Activated CD4-positive, alpha-beta T cell treated with anti-CD3 and anti-CD28 coated beads for 1 hour (primary cell): ENCODE measurements at places on chromosomes 11 and 22.

DNA sequence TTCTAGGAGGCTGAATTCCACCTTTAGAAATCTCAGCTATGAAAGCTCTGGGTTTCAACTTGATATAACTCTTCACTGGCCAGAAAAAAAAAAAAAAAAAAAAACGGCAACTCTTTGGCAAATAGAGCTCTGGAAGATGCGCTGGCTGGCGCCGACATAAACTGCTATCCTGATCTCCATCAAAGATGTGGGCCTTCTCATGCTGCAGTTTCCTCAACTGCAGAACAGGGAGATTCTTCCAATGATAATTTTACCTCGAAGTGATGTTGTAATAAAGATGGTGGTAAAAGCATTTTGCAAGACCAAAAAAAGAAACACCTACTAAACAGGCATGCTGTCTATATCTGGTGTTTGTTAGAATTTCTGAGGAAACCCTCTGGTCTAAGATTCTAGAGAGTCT, 20.3 kb downstream of the FLI1 start:
- no peak for DNase-seq

DNA sequence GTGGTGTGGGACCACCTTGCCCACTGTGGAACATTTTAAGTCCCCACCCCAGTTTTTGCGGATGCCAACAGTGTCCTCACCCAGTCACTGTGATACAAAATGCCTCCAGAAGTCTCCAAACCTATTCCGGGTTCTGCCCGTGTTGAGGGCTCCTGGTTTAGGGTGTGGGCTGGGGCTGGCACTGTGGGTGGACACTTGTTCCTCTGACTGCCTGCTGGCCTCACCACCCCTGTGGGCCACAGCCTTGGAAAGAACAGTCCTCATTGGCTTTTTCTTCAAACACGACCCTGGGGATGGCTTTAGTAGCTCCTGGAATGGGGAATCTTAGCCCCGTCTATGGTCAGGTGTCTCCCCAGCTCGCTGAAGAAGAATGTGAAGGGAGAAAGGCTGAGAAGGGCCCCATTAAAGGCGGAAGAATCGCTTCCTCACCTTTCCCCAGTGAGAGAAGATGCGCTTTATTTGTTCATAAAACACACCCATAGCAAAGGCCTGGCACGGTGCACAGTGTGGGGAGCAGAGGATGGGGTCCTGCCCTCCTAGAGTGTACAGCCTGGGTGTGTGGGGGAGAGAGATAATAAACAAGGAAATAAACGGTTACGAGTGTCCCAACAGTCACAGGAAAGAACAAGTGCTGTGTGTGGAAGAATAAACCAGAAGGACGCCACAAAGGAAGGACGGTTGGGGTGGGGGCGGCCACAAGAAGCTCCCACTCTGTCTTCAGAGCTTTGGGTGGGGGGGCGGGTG, 91.6 kb upstream of the SLC22A12 start:
- DNase-seq, result no peak

- DNase-seq, result no peak
These were observed 20.0 kb downstream of the CALCB start for GRCh38 chr11:15093432-15093831.

DNA sequence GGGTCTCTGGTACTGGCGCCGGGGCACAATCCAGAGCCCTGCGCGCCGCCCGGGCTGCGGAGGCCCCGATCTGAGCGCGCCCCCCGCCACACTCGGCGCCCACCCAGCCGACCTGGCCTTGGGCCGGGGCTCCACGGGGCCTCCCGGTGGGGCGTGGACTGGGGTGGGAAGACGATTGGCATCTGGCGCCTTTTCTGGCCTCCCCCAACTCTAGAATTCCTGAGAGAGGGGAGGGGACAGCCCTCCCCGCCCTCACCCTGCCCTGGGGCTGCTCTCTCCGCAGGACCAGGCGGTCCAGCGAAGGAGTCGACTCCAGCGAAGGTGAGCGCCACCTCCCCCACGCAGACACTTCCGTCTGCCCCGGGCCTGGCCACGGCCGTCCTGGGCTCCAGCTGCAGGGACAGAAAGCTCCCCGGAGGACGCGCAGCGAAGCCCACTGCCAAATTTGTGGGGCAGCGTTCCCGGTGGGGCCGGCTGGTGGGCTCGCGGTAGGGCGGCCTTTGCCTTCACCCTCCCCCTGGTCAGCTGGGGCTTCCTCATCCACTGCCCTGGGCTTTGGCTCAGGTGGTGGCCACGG, 593 bp downstream of the SSH3 start:
- DNase-seq, result no peak

DNA sequence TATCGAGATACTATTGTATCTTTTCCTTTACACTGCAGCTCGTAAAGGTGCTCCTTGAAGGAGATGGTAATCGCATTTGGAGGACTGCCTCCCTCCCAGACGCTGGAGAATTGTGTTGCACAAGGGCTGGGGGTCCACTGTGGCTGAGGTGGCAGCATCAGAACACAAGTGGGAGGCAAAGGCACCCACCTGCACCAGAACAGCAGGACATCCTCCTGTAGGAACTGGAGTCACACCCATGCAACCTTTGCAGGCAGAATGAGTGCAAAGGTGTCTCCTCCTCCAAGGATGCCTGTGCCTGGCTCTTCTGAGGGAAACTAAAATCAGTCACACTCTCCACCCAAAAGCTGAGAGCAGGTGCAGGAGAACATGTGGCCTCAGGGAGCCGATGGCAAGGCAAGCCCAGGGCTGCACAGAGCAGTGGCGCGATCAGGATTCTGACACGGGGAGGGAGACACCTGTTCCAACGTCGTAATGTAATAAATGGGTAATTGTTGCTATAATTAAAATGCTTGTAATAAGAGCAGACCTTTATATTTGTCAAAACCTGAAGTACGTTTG, 1501.4 kb downstream of the TBC1D22A start:
- DNase-seq, result no peak

- no peak for DNase-seq
These were observed 326.5 kb downstream of the BUD13 start for GRCh38 chr11:116446048-116446941.

GRCh38 chr11:67656278-67656922, 5.9 kb upstream of the ACY3 start:
- DNase-seq, result no peak

DNA sequence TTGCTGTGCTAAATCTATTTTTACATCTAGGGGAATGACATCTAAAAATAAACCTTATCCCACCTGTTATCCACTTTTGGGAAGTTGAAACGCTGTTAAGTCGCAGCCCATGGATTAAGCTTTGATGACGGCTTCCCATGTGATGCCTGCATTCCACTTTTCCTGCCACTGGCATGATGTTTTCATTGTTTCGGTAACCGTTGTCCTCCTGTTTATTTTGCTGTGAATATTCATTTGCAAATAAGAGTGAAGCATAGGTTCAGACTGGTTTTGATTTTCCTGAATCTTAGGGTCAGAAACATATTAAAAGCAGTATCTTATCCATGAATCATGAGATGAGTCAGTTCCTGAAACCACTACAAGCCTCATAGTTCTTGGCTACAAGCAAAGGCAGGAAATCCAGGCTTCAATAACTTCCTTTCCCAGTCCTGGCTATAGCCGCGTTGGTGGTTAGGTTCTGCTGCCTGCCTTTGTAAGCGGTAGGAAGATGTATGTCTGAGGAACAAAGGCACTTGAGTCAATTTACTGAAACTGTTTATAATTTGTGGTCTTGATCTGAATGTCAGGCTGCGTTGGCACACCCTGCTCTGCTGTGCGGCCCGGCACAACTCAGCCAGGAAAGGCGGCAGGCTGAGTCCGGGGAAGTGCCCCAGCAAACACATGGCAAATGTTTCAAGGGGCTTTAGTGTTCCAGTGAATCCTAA, 19.4 kb downstream of the TEAD1 start:
- DNase-seq, result no peak

GRCh38 chr11:35412285-35412684, 7.1 kb downstream of the SLC1A2 start:
- DNase-seq, result no peak

- no peak for DNase-seq
These were observed 1309.7 kb downstream of the LRRC4C start for GRCh38 chr11:40149721-40150120.

DNA sequence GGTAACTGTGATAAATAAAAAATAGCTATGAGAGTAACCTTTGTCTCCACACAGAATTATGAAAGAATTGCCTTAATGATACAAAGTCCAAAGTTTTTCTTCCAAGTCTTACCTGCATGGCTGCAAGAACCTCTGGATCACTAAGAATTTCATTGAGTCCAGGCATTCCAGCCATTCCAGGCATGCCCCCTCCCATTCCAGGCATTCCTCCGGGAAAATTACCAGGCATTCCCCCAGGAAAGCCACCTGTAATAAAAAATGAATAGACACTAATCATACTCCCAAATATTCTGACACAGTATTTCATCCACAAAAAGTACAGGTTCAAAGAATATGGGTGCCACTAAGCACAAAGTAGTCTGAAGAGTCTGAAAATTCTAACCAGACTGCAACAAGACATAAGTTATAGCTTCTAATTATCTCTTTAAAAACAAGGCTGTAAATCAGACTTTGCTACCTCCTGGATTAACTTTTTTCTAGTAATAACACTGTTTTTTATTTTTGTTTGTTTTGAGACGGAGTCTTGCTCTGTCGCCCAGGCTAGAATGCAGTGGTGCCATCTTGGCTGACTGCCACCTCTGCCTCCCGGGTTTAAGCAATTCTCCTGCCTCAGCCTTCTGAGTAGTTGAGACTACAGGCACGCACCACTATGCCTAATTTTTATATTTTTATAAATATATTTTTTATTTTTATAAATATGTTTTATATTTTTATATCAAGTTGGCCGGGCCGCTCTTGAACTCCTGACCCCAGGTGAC, 8.0 kb upstream of the SLC25A17 start:
- DNase-seq, result no peak

DNA sequence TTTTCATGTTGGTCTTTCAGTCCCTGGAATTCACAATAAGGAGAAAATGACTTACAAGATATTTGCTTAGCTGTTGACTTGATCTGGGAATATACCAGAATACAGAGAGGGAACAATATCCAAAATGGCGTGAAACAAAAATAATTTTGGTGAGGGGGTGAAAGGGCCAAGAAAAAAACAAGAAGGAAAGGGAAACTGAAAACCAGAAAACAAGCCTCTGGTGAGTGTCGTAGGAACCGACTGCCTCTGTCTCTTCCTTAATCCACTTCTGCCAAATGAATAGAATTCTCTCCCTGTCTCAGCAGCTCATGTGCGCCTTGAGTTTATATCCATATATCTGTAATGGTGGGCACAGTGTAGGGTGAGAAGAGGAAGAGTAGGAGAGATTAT, 367.6 kb downstream of the ETS1 start:
- no peak for DNase-seq

DNA sequence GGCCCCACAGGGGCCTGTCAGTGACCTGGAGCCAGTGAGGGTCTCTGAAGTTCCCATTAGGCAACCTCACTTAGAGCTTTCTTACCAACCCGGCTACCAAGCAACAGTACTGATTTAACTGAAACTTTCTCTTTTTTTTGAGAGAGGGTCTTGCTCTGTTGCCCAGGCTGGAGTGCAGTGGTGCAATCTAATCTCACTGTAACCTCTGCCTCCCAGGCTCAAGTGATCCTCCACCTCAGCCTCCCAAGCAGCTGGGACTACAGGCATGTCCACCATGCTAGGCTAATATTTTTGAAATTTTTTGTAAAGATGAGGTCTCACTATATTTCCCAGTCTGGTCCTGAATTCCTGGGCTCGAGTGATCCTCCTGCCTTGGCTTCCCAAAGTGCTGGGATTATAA, 42.5 kb downstream of the ARFGAP3 start:
- no peak for DNase-seq

DNA sequence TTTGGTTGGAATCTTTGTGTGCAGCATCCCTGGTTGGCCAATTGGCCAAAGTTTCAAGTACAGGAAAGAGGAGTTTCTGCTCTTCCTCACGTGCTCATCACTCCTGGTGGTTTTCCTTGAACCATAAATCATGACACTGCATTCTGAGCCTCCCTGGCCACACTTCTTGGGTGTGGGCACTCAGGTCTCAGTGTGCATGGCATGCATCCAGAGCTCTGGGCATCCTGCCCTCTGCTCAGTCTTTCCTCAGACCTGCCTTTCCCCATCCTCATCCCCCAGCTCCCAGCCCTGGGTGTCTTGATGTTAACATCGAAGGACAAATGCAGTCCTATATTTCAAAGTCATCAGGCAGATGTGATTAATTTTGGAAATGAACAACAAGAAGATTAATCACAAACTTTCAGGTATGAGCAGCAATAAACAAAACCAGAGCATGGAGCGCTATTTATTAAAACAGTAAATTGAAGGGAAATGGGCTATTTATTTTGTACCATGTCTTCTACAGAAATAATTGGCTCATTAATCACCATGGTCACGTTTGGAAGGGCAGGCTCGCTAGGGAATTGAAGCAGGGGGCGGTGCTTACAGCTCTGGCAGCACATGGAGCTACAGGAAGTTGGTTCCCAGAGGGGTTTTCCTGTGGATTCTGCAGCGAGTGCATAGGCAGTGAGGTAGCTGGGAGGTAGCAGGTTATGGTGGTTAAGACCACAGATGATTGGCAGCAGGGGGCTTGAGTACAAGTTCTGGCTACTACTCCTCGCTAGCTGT, 89.6 kb downstream of the CSNK2A3 start:
- no peak for DNase-seq

DNA sequence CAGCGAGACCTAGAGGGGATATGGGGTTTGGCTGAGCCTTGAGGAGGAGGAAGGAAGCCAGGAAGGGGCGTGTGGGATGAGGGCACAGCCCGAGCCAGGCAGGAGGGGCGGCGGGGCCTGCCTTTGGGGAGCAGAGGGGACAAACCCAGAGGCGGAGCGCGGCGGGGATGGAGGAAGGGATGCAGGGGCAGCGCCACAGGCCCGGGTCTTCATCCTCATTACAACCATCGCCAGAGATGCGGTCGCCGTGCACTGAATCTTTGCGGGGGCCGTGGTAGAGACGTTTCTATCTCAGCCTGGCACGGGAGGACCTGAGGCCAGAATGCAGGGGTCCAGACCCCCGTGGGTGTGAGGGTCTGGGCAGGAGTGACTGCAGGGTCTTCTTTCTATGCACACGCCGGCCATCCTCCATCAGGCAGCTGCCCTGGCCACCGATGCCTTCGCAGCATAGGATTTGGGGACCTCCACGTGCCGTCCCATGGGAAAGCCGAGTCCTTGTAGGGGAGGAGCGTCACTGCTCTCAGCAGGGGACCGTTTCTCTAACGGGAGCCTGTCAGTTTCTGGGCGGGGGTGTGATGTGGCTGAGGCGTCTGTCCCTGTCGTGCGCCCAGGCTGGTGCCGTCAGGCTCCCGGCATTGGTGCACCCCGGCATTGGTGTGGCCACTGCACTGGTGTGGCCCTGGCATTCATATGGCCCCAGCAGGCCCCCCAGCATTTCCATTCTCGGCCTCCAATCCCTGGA, 1267.9 kb downstream of the BRD1 start:
- DNase-seq, result no peak
